ENCODE measurements at places on chromosomes 7 and 10.

DNA sequence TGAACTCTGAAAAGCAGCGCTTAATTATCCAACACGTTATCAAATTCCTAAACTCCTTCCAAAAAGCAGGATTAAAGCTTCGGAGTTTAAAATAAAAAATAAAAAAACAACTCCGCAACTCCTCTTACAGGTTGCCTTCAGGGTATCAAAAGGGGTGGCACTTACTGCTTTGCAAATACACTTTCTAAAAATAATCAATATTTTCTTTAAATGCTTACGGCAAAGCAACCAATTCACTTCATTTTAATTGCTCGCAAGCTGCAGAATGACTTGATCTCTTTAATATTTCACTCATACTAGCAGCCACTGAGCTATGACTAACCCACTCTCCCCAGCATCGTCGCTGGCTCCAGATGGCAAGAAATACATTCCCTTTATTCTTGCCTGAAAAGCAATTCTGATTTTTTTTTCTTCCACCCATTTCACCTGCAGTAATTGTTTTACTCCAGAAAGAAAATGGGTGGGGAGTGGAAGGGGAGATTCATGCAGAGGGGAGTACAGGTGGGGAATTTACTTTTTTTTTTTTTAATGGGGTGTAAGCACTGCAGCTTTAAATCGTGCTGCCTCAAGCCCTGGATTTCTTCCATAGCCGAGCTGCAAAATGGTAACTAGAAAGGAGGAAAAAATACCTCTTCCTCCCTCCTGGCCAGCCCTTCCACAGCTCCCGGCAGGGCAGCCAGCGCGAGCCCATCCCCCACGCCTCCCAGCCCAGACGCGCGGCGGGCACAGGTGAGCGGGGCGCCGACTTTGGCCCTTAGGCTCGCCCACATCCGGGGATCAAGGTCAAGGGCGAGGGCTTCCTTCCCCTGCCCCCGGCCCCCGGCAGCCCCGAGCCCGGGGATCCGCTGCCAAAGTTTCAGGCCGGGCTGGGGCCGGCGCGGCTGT lies 54.2 kb upstream of the FHIP2A start:
- peak; percentile 20 for DNase-seq

GRCh38 chr7:44530990-44531389 lies 10.1 kb downstream of the NPC1L1 start:
- DNase-seq: no peak

- DNase-seq: no peak
Measured at GRCh38 chr10:15035385-15036301, 8.1 kb upstream of the OLAH start.

GRCh38 chr10:58979711-58980110 lies 196.7 kb upstream of the PHYHIPL start:
- no peak for DNase-seq

DNA sequence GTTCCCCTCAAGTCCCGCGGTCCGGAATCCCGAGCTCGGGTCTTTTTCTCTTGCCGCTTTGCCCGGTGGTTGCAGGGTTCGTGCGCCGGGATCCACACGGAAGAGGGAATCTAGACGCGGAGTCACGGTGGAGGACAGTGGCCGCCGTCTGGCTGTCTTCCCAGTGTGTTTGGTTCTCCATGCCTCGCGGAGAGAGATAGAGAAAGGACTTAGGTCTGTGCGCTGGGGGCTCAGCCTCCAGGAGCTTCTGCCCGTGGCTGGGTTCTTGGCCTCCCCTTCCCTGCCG lies 1.6 kb downstream of the FFAR4 start:
- no peak for DNase-seq

DNA sequence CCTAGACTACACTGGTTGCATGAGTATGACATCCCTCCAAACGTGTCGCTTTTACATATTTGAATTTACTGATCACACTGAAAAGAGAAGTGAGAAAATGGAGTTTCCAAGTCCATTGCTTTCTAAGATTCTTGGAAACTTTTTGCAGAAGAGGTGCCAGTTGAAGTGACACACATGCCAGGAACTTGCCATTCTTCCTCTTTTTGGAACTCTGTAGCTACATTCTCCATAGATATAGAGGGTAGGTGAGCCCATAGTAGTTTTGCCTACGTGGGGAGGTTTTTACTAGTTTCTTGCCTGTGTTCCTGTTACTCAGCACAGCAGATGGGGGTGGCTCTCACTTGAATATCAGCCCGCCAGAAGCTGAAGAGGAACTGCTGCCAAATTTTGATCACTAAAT lies 286.6 kb upstream of the NRP1 start:
- DNase-seq: no peak
